ENCODE measurements at places on chromosomes 16 and 17.
A peak's percentile ranks its signal among the peaks of the same experiment; 100 is the strongest.

DNA sequence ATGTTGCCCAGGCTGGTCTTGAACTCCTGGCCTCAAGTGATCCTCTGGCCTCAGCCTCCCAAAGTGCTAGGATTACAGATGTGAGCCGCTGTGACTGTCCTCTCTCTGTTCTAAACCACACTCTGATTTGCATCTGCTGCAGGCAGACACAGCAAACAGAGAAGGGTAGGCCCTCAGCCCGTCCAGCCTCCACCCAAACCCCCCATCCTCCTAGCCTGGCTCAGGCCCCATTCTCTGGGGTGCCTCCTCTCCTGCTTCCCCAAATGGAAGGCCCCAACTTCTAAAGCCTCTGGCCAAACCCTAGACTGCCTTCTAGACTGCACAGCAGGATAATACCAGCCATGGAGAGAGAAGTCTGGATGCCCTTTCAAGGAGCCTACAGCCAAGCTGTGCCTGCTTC, 4.1 kb upstream of the GFAP start:
- no peak for DNase-seq

DNA sequence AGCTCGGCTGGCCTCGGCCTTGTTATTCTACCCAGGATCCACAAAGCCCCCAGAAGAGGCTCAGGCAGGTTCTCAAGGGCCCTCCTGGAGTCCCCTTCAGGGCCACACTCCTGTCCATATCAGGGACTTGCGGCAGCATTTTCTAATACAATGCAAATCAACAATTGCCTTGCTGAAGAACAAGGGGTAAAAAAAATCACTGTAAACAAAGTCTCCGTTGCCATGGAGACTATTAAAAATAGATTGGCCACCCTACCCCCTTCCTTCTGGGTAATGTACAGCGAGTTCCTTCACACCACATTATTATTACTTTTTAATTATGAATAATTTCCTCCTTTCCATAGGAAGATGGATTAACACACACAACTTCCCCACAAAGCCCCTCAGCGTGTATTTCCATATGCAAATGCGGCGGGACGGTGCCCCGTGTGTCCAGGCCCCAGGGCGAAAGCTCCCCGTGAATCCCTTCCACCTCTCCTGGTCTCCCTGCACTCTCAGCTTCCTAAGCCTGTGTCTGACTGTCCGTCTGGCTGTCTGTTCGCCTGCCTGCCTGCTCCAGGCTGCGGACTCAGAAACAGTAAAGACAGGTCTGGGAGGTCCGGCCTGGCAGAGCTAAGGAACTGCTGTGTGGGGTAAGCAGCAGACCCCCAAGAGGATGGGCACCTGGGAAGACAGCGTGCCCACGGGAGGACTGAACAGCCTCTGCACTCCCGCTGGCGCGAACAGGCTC, 196.6 kb downstream of the RBFOX3 start:
- no peak for DNase-seq

DNA sequence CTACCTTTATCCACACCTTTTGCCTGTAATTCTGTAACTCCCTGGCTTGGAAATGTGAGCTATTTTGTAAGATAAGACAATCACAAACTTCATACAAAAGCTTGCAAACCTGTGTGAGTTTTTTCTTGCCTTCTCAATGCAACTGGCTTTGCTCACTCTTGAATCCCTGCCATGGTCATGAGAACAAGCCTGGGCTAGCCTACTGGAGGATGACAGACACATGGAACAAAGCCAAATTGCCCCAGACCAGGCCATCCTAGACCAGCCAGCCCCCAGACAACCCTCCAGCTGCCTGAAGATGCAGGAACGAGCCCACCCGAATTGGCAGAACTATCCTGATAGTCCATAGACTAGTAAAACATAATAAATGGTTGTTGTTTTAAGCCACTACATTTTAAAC, 466.6 kb upstream of the ERCC4 start:
- DNase-seq, result no peak

DNA sequence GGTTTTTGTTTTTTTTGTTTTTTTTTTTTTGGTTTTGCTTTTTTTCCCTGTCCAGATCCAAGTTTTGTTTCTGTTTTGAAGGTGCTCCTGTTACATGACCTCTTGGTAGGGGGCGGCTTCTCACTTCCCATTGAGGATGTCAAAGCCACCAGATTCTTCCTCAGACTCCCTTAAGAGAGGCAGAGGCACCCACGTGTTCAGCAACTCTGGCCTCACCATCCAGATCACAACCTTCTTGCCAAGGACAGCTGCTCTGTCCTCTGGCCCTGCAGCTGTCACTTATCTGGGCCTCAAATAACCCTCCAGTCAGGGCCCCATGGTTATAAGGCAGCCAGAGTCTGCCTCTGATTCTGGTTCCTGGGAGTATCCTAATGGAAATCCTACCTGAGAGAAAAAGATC, 208.5 kb downstream of the STX8 start:
- DNase-seq, result peak; percentile 20

DNA sequence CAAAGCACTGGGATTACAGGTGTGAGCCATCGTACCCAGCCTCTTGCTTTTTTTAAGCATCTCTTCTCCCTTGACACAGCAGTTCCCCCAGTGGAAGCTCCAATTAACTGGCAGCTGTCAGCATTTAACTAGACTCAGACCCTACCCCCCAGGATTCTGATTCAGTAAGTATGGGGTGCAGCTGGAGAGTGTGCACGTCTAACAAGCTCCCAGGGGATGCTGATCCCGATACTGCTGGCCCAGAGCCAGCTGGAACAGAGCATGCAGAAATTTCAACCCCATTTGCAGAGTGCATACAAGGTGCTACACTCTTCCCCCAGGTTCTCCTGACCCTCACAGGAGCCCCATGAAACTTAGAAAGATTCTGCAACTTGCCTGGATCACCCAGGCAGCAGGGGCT, 27.7 kb upstream of the BCO1 start:
- no peak for DNase-seq

DNA sequence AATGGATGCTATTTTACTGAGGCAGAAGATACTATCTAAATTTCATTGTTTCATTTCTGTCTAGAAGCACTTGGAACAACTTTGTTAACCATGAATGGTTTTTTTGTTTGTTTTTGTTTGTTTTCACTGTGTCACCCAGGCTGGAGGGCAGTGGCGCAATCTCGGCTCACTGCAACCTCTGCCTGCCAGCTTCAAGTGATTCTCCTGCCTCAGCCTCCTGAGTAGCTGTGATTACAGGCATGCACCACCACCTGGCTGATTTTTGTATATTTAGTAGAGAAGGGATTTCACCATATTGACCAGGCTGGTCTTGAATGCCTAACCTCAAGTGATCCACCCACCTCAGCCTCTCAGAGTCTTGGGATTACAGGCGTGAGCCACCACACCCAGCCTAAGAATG, 40.5 kb downstream of the ABHD15 start:
- peak; percentile 27 for DNase-seq

DNA sequence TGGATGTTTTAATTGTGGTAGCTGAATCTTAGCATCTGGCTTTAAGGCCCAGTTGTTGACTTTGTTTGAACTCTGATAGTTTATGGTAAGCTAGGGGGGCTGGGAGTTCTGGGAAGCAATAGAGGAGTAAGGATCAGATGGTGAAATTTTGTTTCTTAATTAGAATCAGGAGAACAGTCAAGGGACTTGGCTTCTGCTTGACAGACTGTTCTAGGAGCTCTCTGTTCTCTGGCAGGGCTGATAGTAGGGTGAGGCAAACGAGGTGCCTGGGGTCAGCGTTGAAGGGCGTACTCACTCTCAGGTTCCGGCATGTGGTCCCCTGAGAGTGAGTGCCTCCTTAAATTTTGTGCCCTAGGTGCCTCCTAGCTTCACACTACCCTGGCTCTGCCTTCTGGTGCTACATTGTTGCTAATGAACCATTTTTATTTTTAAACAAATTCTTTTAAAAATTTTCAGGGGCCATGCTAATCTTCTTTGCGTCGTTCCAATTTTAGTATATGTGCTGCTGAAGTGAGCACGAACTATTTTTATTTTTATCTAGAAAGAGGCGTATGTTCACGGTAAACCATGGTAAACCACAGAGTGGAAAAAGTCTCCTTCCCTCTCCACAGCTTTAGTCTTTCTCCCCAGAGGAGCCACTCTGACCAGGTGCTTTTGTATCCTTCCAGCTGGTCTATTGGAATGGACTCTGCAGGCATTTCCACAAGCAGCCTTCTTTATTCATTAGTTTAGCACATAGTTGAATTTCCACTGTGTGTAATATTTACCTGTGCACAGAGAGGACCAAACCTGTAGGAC, 19.7 kb downstream of the SLC7A6 start:
- DNase-seq, result peak; percentile 81

DNA sequence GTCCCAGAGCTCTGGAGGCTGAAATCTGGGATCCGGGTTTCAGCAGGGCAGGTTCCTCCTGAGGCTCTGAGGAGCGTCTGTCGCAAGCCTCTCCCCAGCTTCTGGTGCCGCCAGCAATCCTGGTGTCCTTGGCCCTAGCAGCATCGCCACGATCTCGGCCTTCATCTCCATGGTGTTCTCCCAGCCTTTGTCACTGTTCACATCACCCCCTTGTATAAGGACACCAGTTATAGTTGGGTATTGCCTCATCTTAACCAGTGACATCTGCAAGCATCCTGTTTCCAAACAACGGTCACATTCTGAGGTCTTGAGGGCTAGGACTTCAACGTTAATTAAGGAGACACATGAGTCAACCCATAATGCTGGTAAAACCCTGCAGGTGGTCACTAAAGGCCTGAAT, 2.8 kb upstream of the PPP1R27 start:
- peak; percentile 84 for DNase-seq

GRCh38 chr17:11304568-11304967, 63.6 kb downstream of the SHISA6 start:
- DNase-seq, result no peak

DNA sequence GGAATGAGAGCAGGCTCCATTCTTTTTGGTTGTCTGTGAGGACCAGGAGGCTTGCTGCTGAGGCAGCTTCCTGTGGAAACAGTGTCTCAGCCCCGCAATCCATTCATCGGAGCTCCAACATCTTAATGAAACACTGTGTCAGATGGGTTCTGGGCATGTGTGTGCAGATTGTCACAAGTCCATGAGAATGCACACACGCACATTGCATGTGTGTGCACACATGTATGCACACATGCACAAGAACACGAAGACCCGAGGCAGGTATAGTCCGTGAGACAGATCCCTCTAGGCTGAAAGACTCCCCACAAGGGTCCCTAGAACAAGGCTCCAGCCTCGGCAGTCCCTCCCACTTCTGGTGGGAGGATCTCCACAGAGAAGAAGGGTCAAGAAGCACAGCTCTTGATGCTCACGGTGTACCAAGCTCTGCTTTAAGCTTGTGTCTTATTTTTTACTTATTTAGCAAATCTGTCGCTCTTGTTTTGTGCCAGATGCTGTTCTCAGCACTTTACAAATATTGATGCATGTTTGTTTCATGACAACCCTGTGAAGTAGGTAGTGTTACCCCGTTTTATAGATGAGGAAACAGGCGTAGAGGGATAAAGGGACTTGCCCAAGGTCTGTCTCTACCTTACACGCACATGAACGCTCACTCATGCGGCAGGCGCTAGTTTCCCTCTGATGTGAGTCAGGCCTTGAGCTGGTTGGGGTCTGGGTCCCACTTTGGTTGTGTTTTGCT, 213.1 kb downstream of the SEC14L1 start:
- no peak for DNase-seq

DNA sequence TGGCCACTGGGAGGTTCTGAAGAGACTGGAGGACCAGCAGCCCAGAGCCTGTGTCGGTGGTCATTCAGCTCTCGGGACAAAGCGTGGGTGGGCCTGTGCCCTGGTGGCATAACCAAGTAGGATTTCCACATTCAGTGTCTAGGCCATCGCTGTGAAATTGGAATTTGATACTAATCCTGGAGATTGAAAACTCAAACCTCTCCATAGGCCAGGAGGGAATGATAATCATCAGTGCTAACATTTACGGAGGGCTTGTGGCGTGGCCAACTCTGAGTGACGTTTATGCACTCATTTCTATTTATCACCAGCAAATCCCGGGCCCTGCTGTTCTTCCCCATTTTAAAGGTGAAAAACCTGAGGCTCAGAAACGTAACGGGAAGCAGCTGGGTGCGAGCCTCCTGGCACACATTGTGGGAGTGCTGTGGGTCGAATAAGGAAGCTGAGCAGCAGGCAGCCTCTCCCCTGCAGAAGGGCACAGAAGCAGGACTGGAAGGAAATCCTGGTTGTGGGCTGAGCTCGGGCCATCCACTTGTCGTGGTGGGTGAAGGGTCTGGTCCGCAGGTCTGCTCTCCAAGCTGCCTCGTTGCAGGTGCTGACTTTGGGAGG, 33.1 kb downstream of the RAI1 start:
- no peak for DNase-seq

DNA sequence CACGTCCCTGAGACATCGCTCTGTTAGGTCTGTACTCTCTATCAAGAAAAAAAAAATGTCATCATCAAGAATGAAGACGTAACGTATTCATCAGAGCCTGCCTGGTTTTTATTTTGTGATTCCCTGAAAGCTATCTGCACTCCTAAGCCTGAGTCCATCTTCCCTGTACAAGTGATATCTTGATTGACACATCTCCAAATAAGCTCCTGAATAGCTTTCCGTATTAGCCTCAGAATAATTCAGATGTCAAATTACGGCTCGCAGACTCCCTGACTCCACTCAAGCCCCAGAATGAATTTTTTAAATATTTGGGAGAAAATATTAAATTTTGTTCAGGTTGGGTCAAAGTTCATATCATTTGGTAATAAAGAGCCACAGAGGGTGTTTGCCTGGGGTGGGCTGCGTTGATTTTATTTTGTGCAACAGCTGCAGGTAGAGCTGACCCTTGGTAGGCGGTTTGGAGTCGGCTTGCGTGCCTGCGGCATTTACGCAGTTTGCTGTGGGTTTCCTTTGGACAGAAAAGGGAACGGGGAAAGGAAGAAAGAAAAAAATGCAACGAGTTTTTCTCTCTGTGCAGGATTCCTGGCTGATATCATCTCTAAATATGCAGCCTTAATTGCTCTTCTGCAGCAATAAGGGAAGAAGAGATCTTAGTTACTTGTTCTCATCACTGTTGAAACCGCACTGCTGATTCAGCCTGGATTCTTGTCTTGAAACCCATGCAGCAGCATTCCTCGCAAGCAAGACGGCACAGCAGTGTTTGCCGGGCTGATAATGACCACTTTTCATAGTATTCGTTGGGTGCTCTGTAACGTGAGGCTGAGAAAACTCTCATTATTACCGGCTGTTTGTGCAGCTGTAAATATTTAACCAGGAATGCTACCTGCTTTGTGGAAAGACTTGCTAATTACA, 114.7 kb downstream of the IRX3 start:
- DNase-seq, result peak; percentile 55

DNA sequence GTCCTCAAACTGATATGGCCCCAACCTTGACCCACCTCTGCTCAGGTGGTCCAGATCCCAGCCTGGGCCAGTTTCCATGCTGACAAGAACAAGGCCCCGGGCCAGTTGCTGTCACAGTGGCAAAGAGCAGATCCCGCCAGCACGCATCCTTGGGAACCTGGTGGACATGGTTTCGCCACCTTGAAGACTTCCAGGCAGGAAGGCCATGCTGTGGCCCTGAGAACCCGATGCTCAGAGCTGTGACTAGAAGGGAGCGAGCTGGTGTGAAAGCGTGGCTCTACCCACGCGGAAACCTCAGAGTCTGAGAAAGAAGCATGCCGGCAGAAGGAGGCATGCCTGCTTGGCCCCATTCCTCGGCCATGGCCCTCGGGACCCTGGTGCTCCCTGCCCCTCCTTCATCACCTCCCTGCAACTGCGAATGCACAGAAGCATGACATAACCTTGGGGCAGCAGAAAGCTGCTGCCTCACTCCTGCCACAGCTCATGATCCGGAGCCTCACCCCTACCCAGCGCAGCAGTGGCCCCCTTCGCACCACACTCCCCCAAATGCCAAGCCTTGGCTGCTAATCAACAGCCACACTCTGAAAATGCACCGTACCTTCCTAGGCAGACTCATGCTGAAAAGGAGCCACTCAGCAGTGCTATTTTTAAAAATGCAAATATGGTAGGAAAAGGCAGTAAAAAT, 33.2 kb downstream of the UBE2O start:
- no peak for DNase-seq

Measured in fibroblast of gingiva (primary cell).